ENCODE measurements at places on chromosomes 7 and 10.

GRCh38 chr7:156115582-156115981, 303.3 kb upstream of the SHH start:
- DNase-seq, result no peak

DNA sequence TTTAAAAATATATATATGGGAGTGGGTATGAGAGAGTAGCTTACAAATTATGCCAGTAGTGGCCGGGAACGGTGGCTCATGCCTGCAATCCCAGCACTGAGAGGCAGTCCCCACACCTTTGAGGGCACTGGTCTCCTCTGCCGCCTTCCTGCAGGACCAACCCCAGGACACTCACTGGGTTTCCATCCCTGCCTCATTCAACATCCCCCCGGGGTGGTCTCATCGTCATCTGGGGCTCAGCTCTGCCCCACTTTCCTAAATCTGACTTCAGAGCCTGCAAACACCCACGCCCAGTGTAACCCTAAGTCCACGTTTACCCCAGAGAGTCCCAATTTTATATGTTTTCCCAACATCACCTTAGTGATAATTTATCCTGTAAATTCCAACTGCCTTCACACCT, 96.5 kb downstream of the DIP2C start:
- DNase-seq, result no peak

- DNase-seq, result peak; percentile 51
Observed at GRCh38 chr10:78290131-78290750, 256.6 kb downstream of the RPS24 start.

DNA sequence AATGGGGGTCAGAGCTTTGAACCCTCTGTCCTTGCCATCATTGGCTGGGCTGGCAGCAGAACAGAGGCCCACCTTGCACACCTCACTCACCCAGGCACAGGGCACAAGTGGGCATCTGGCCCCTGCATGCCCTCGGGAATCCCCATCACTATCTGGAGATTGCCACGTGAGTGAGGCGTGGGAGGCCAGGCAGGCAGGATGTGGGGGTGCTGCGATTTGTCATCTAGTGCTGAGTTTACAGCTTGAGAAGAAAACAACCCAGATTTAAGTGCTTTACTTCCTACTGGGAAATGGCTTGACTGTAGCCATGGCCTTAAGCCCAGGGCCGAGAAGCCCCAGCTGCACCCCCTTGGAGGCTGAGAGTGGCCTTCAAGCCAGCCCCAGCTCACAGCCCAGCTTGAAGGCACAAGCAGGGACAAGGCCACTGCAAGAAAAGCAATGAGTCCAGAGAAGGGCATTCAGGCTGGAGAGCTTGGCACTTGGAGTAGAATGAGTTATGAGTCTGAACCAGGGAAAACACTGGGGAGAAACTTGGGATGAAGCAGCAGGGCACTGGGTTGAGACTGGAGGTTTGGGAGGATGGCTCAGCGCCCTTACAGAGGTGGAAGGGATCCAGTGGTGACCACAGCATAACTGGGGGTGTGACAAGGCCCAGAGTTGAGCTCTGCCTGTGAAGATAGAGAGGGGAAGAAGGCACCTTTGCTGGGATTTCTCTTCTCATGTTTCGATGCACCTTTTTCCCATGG, 123.0 kb downstream of the CXCL12 start:
- peak; percentile 32 for DNase-seq
